Dermis microvascular lymphatic vessel endothelial cell (primary cell): ENCODE measurements at places on chromosomes 2 and 18.

- no peak for DNase-seq
These were observed 4.7 kb downstream of the ZEB2 start for GRCh38 chr2:144515099-144515695.

- DNase-seq = no peak
These were observed 184.4 kb upstream of the SLC39A10 start for GRCh38 chr2:195472501-195473234.

- peak; percentile 98 for DNase-seq
These were observed 38.8 kb downstream of the PPP4R1 start for GRCh38 chr18:9575558-9575957.

- no peak for DNase-seq
These were observed 145.4 kb downstream of the SH3BP4 start for GRCh38 chr2:235097196-235097595.
